ENCODE measurements at places on chromosomes 5 and 9. TPM values are rescaled to one million over a fixed set of nuclear protein-coding genes. Genes with fewer than 3 reads are reported as not detected.

Gene NRARP
- not detected for polyA plus RNA-seq

Gene FOXD4L6
- not detected for polyA plus RNA-seq

Gene IFNB1
- not detected for polyA plus RNA-seq

Gene TAF11L13
- not detected for polyA plus RNA-seq

Gene SLC4A9
- polyA plus RNA-seq, result not detected

Gene SOX30
- polyA plus RNA-seq, result 0.17 TPM

Gene PCDHB2
- polyA plus RNA-seq, result not detected

Gene HMMR
- not detected for polyA plus RNA-seq

Gene SLC25A25
- polyA plus RNA-seq, result 8.4 TPM

Gene PCSK5
- polyA plus RNA-seq, result 17.3 TPM

Gene SNCAIP
- not detected for polyA plus RNA-seq

Gene BTNL9
- not detected for polyA plus RNA-seq

DNA sequence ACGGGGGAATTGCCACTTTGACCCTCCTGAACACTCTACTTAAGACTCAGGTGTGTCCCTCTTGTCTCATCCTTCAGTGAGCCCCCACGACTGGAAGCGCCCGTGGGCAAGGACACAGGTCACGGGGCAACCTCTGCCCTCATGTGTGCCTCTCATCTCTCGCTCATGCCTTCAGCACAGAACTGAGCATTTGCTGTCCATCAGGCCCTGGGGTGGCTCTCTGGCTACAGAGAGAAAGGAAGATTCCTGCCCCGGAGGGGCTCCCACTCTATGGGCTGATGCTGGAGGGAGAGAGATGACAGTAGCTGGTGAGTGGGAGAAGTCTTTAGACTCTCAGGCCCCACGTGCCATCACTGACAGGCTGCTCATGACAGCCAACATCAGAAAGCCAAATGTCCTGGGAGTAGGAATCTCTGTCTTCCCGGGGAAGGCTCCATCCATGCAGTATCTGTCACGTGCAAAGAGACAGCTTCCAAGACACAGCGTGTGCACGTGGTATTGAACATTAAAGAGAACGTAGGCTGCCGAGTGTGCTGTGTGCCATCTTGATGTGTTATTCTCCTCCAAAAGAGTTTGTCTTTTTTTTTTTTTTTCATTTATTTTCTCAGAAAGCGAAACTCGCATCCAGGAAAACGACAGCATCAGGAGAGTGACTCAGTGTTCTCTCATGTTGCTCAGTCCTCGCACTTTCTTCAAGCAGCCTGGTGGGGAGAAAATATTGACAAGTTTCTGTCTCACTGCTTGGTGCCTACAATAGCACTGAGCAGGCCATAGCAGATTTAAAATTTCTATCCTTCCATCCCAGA lies 190.5 kb downstream of the GAS1 start:
- H3K27me3 ChIP-seq, result no peaks in the 10 kb centered on the region
- H3K4me3 ChIP-seq, result no peak overlapping the region
- DNase-seq, result no peak

- no peaks in the 10 kb centered on the region for H3K36me3 ChIP-seq
- no peaks in the 10 kb centered on the region for H3K27me3 ChIP-seq
- peaks cover 4% of the 10 kb centered on the region for H3K4me1 ChIP-seq
These were observed 64.8 kb upstream of the RANBP6 start for GRCh38 chr9:6080154-6080716.

GRCh38 chr9:100730086-100730485 lies 152.2 kb downstream of the CAVIN4 start:
- no peak for DNase-seq
- H3K4me3 ChIP-seq, result no peak overlapping the region
- H3K4me1 ChIP-seq, result no peaks in the 10 kb centered on the region
- no peak overlapping the region for H3K27ac ChIP-seq
- no peaks in the 10 kb centered on the region for H3K27me3 ChIP-seq
- H3K36me3 ChIP-seq, result no peaks in the 10 kb centered on the region

GRCh38 chr9:101427957-101428655 lies 7.5 kb downstream of the ALDOB start:
- no peaks in the 10 kb centered on the region for H3K4me1 ChIP-seq
- no peaks in the 10 kb centered on the region for H3K36me3 ChIP-seq
- H3K27ac ChIP-seq, result no peak overlapping the region
- no peak for DNase-seq

- H3K4me1 ChIP-seq, result no peaks in the 10 kb centered on the region
- no peak for DNase-seq
- H3K27ac ChIP-seq, result no peak overlapping the region
These were observed 48.9 kb upstream of the PPARGC1B start for GRCh38 chr5:149681252-149681651.

- H3K36me3 ChIP-seq, result no peaks in the 10 kb centered on the region
- H3K4me1 ChIP-seq, result peaks cover 5% of the 10 kb centered on the region
- H3K27ac ChIP-seq, result peak within 1 kb of the TSS; percentile 49
- peak within 1 kb of the TSS; percentile 52 for H3K4me3 ChIP-seq
These were observed at the start of gene AGPAT2 for GRCh38 chr9:136686794-136687711. Gene AGPAT2, minus strand, starts transcription at chr9:136687457. Its CDS starts 100 bp downstream, at chr9:136687357.

DNA sequence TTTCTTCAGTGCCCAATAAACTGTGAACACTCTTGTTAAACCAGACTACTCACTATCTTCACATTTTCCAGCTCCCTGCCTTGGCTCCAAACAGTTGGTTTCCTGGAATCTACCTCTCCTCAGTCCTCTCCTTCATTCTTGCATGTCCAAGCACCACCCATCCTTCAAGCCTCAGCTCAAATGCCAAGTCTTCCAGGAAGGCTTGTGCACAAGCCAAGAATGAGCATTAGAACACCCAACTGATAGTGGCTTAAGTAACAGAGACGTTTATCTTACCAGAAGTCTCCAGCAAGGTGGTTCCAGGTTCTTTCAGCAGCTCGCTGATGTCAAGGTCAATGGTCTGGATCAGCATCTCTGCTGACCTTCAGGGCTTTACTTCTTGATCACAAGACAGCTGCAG lies 60.1 kb downstream of the PTPDC1 start:
- H3K4me3 ChIP-seq, result no peak overlapping the region
- H3K4me1 ChIP-seq, result no peaks in the 10 kb centered on the region

- H3K4me3 ChIP-seq, result no peak overlapping the region
- no peaks in the 10 kb centered on the region for H3K4me1 ChIP-seq
- no peak for DNase-seq
- no peak overlapping the region for H3K27ac ChIP-seq
- H3K27me3 ChIP-seq, result no peaks in the 10 kb centered on the region
These were observed 167.3 kb upstream of the IRX1 start for GRCh38 chr5:3428334-3428733.

GRCh38 chr5:180093651-180094382 lies 22.3 kb upstream of the RNF130 start:
- DNase-seq, result no peak
- no peak overlapping the region for H3K4me3 ChIP-seq
- peaks cover 6% of the 10 kb centered on the region for H3K4me1 ChIP-seq
- no peaks in the 10 kb centered on the region for H3K27me3 ChIP-seq
- no peaks in the 10 kb centered on the region for H3K36me3 ChIP-seq

GRCh38 chr5:37182667-37183066 lies 66.5 kb downstream of the CPLANE1 start:
- no peaks in the 10 kb centered on the region for H3K36me3 ChIP-seq
- no peaks in the 10 kb centered on the region for H3K4me1 ChIP-seq
- no peak overlapping the region for H3K27ac ChIP-seq
- no peak for DNase-seq
- H3K27me3 ChIP-seq, result no peaks in the 10 kb centered on the region

- no peak for DNase-seq
- no peak overlapping the region for H3K4me3 ChIP-seq
- no peak overlapping the region for H3K27ac ChIP-seq
- no peaks in the 10 kb centered on the region for H3K4me1 ChIP-seq
- no peaks in the 10 kb centered on the region for H3K36me3 ChIP-seq
These were observed 289.5 kb downstream of the SLIT3 start for GRCh38 chr5:169011451-169011850.

- H3K27ac ChIP-seq, result no peak overlapping the region
- H3K36me3 ChIP-seq, result peaks cover 50% of the 10 kb centered on the region
- H3K4me1 ChIP-seq, result no peaks in the 10 kb centered on the region
- H3K4me3 ChIP-seq, result no peak overlapping the region
- no peak for DNase-seq
These were observed 20.3 kb downstream of the GEMIN5 start for GRCh38 chr5:154917757-154918156.

GRCh38 chr5:174799121-174799520 lies 74.7 kb downstream of the MSX2 start:
- H3K36me3 ChIP-seq, result no peaks in the 10 kb centered on the region
- no peak for DNase-seq

DNA sequence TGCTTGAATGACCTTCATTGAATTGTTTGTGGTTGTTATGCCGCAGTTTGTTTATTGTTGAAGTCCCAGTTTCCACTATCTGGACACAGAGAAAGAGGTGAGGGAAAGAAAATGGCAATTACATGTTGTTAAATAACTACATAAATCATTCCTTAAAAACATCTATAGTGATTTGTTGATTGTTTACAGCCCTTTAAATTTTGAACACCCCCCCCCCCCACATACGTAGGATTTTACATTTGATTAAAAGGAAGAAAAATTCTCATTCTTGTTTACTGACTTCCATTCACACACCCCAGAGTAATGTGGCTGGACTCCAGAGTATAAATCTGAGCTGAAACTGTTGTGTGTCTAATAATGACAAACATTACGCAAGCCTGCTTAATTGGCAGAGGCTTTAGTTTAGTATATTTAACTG lies 87.1 kb upstream of the FAM174A start:
- no peaks in the 10 kb centered on the region for H3K27me3 ChIP-seq
- H3K27ac ChIP-seq, result no peak overlapping the region
- no peaks in the 10 kb centered on the region for H3K4me1 ChIP-seq

- H3K27ac ChIP-seq, result no peak overlapping the region
- H3K36me3 ChIP-seq, result no peaks in the 10 kb centered on the region
- H3K4me1 ChIP-seq, result no peaks in the 10 kb centered on the region
- no peak for DNase-seq
- no peaks in the 10 kb centered on the region for H3K27me3 ChIP-seq
These were observed 90.3 kb downstream of the ZNF618 start for GRCh38 chr9:113966394-113966793.

DNA sequence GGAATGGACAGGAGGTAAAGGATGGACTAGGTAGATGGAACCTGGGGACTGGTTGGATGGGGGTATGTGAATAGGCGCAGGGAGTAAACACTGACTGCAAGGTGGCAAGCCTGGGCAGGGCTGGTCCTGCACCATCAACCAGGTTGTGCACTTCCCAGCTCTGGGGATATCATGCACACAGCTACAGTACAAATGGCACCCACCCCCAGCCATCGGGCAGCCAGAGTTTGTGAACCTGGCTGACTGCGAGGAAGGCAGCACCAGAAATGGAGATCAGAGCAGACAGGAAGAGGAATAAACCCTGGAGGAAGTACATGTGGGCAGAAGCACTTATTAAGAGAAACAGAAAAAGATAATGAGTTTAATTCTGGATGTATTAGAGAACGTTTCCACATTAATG lies 229.1 kb downstream of the ESM1 start:
- no peak overlapping the region for H3K27ac ChIP-seq
- peaks cover 14% of the 10 kb centered on the region for H3K4me1 ChIP-seq
- no peak for DNase-seq
- H3K36me3 ChIP-seq, result no peaks in the 10 kb centered on the region
- no peaks in the 10 kb centered on the region for H3K27me3 ChIP-seq
- H3K4me3 ChIP-seq, result peak overlapping the region; percentile 7

- H3K36me3 ChIP-seq, result no peaks in the 10 kb centered on the region
- no peaks in the 10 kb centered on the region for H3K4me1 ChIP-seq
These were observed 12.4 kb downstream of the PTTG1 start for GRCh38 chr5:160434022-160434531.

DNA sequence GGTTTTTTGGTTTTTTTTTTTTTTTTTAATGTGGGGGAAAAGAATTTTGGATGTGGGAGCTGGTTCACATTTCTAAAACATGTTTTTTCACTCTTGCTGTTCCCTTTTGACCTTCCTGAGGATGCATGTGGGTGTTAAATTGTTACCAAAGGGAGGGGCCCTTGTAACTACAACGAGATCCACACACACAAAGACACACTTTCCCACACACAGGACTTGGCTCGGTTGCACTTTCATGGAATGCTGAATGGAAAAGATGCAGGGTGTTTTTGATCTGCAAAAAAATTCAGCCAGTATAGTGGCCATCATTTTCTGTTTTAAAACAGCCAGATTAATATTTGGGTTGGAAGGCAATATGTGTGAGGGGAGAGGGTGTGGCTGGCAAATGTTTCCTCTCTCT lies 576.9 kb downstream of the EBF1 start:
- no peaks in the 10 kb centered on the region for H3K27me3 ChIP-seq
- H3K4me3 ChIP-seq, result no peak overlapping the region
- no peak for DNase-seq

GRCh38 chr5:172634106-172634899 lies 6.8 kb upstream of the NEURL1B start:
- H3K4me3 ChIP-seq, result no peak overlapping the region
- DNase-seq, result no peak
- no peaks in the 10 kb centered on the region for H3K4me1 ChIP-seq

DNA sequence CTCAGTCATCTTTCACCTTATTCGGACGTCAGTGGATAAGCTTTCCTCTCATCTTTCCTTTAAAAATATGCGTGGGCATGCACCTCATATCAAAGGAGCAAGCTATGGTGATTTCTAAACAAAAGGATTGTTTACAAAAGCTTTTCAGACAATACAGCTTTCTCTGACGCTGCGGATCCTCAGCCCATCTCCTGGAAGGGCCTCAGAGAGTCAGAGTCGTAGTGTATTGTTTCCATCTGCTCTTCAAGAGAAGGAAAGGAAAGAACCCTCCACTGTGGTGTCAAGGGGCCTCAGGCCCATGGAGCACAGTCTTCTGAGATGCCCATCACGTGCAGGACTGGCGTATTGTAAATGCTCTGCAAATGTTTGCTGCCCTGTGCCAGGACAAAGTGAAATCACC lies 163.4 kb upstream of the MAP1B start:
- no peak overlapping the region for H3K27ac ChIP-seq
- no peaks in the 10 kb centered on the region for H3K36me3 ChIP-seq
- no peaks in the 10 kb centered on the region for H3K4me1 ChIP-seq
- peaks cover 3% of the 10 kb centered on the region for H3K27me3 ChIP-seq
- no peak overlapping the region for H3K4me3 ChIP-seq
- DNase-seq, result no peak

- H3K4me1 ChIP-seq, result no peaks in the 10 kb centered on the region
- no peak overlapping the region for H3K27ac ChIP-seq
- no peak for DNase-seq
- H3K36me3 ChIP-seq, result no peaks in the 10 kb centered on the region
- no peak overlapping the region for H3K4me3 ChIP-seq
- peaks cover 3% of the 10 kb centered on the region for H3K27me3 ChIP-seq
These were observed 27.0 kb downstream of the GTF3C4 start for GRCh38 chr9:132697230-132697629.

DNA sequence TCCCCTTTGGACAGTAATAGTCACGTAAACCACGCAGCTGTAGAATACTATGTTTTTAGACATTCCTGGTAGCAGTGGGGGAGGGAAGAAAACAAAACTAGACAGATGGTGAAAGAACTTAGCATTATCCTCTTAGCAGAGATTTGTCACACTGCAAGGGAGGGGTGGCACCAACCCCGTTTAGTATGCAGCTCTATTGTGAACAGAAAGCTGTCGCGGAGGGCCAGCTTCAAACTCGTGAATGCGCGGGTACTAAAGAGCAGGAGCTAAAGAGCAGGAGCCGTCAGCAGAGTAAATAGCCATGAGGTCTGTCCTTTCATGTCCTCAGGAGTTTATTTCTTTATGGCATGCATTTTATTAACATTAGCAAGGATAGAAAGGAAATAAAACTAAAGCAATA lies 141.9 kb upstream of the SLC12A2 start:
- no peaks in the 10 kb centered on the region for H3K27me3 ChIP-seq
- no peak overlapping the region for H3K27ac ChIP-seq
- no peaks in the 10 kb centered on the region for H3K36me3 ChIP-seq
- no peak for DNase-seq
- no peak overlapping the region for H3K4me3 ChIP-seq
